ENCODE measurements at places on chromosomes 16 and 17.

GRCh38 chr17:37256627-37257026 lies 119.2 kb upstream of the C17orf78 start:
- no peak for DNase-seq

DNA sequence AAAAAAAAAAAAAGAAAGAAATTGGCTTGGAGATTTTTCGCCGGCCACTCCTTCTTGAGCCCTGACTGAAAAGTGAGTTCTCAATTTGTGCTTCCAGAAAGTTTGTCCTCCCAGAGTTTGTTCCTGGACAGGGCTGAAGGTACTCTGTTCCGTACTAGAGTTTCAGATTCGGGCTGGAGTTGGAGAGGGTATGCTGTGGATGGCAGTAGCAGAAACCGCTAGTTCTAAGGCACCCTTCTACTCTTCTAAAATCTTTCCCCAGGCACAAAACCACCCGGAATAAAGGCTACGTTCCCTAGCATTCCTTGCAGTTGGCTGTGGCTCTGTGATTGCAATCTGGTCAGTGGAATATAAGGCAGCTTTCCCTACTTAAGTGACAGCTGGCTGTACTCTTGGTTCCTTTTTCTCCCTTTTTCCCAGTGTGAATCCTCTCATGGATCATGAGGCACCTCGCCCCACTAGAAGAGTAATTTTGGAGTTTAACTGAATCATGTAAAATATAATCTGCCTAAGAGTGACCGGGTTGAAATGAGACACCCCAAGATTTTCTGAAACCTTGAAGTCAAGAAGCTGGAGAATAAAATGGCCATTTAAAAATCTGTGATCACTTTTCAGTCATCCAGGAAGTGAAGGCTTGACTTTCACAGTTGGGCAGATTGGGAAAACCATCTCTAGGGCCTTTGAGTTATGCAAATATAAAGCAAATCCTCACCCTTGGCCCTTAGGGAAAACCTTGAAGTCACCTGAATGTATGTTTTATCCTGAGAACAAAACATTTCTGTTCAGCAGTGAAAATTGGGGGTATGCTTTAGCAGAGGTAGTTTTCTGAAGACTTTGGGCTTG lies 901 bp upstream of the HEATR6 start:
- no peak for DNase-seq

GRCh38 chr16:55302635-55303034 lies 21.4 kb upstream of the IRX6 start:
- no peak for DNase-seq

- DNase-seq: no peak
Measured at GRCh38 chr16:12611006-12611477, 192.6 kb downstream of the CPPED1 start.

DNA sequence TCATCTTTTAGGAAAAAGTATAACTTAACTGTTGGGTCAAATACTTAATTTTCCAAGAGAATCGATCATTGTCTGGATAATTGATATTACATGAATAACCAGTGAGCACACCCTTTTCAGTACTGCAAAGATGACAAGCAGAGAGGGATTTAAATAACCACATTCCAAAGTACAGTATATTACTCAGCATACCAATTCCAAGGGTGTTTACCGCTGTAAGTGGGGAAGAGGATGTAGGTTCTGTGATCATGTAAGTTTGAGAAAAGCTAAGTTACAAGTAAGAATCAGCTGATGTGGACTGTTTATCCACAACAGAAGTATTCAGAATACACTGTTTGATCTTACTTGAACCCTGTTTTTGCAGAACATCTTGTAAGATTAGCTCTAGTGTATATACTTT lies 6.1 kb downstream of the GDE1 start:
- DNase-seq: no peak

DNA sequence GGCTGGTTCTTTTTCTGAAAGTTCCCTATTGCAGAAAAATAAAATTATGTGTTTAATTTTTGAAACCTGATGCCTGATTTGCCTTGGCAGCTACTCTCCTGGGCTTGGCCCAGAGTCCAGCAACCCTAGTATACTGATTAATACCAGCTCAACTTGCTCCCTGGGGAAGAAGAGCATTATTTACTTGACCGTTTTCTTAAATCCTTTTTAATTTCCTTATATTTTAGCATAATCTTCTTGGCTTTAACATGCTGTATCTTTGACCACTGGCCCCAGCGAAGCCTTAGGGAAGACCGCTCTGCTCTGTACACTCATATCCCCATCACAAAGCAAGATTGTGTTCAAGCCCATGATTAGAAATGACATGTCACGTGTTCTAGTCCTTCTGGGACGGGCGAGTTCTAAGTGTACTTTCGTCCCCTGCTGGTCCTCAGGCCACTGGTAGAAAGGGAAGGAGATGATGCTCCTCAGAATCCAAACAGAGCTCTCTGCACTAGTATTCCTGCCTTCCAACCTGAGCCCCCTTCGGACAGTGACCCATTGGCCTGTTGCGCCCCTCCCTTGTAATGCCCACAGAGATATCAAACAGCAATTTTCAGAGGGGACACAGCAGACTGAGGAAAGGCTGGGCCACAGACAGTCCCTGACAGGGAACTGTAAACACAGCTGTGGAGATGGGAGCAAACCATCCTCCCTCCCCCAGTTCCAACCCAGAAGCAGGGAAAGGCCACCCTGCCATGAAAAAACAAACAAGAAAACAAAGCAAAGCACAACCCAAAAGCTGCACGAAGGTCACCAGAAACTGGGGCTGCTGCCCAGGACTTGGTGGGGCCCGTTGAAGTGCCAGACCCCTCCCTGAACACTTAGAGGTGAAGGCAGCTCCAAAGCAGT lies 4.3 kb upstream of the EZH1 start:
- DNase-seq: no peak

DNA sequence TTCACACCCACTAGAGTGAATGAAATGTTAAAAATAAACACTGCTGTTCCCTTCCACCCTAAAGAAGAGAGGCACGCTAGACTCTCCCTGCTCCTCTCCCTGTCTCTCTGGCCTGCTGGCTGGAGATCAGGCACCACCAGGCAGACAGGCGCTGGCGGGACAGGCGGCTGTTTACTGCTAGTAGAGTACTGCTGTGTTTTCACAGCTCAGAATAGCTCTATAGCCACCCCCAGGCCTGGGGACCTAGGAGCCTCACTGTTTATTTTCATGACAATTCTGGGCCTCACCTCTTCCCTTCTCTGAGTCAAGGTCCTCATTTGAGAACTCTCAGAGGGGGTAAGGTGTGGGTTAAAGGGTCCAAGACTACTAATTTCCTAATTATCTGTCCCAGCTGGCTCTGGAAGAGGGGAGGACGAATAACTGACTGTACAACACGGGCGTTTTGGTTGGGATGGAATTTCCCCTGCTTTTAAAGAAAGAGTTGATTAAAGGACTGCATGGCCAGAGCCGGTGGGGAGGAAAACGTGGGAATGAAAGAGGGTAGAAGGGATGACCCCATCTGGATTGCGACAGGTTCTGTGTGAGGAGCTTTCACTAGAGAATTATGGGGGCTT lies 9.0 kb upstream of the G6PC1 start:
- no peak for DNase-seq

DNA sequence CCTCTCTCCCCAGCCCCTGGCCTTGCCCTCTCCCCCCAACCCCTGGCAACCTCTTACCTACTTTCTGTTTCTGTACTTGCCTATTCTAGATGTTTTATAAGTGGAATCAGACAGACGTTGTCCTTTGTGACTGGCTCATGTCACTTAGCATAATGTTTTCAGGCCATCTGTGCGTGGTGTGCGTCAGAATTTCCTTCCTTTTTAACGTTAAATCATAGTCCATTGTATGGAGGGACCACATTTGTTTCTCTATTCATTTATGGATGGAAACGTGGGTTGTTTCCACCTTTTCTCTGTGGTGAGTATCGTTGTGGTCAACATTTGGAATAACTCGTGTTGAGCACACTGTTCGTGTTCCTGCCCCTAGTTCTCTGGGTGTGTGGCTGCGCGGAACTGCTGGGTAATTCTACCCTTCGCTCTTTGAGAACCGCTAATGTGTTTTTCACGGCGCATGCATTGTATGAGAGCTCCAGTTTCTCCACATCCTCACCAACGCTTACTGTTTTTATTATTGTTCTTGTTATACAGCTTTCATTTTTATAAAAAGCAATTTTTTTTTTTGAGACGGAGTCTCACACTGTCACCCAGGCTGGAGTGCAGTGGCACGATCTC lies 26.3 kb downstream of the ACTG1 start:
- no peak for DNase-seq

DNA sequence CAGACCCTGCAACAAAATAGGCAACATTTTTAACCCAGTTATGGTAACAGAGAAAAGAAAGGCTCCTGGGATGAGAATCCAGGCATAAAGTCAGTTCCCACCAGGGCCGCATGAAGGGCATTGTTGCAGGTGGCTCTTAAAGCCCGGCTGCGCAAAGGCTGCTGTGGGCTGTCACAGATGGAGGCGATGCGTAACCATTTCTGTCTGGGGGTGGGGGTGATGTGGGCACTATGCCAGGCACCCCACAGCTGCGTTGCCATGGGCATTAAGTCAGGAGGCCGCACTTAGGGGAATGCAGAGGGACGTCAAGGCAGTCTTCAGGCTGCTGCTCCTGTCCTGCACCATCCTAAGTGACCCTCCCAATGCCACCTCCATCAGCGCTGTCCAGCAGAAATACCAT lies 228.4 kb downstream of the CPPED1 start:
- no peak for DNase-seq

- no peak for DNase-seq
Measured at GRCh38 chr16:49697631-49698452, 158.1 kb downstream of the ZNF423 start.

- no peak for DNase-seq
Measured at GRCh38 chr17:1149869-1150268, 29.9 kb downstream of the ABR start.

GRCh38 chr17:40331743-40332641 lies 23.0 kb downstream of the RARA start:
- DNase-seq: no peak

- no peak for DNase-seq
Measured at GRCh38 chr17:44359006-44359405, 4.6 kb downstream of the FAM171A2 start.

GRCh38 chr17:65261152-65261551 lies 124.0 kb downstream of the RGS9 start:
- DNase-seq: no peak

DNA sequence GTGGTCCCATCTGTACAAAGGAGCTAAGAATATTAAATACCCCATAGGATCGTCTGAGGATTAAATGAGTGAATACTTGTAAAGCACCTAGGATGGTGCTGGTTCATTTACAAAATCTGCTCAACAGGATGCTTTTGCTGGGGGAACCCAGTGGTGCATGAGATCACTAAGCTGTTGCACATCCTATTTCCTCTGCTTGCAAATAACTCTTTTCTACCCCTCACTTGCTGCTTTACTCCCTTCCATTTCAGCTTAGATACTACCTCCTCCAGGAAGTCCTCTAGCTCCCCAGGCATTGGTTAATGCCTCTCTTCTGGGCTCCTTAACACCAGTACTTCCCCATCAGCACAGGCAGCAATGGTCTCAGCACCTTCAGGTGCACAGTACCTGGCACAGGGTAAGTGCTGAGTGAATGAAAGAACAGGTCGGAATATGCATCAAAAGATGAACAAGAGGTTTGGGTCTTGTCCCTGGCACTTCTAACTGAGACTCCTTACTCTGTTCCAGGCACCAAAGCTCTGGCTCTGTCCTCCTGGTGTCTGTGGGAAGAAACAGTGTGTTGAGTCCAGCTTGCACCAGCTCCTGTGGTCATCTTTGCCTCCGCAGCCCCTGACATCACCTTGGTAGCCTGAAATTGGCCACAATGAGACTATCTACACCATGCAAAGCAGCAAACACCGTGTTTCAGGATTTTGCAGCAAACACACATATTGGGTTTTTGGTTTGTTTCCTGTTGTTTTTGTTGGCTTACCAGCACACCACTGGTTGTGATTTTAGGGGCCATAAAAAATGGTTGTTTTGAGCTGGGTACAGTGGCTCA lies 24.1 kb upstream of the IL21R start:
- DNase-seq: no peak

DNA sequence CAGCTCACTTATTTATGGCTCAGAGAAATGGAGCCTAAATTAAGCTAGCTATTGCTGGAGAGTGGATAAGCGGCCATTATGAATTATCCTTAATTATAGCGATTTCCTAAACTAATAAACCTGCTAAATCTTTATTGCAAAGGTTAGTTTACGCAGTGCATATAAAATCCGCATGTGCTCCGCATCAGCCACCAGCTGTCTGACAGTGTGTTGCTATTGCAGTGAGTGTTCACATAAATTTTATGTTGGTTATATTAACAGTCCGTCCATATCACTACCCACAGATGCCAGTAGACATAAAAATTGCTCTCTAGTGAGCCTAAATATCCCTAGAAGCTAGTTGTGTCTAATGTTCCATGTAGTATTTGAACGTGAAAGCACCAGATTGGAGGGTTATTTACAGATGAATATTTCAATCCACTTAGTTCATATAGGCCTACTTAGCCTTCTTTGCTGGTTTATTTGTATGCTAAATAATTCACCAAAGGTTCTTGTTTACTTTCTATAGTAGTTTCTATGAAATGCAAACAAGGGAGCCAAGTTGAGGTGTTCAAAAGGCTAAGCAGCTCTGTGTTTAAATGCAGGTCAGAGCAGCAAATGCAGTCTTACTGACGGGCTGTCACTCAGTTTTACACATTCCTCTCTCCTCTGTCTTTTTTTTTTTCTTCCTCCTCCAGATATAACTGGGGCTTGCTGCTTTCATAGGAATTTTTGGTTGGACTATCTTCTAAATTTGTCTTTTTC lies 219.1 kb downstream of the IRX3 start:
- DNase-seq: no peak

DNA sequence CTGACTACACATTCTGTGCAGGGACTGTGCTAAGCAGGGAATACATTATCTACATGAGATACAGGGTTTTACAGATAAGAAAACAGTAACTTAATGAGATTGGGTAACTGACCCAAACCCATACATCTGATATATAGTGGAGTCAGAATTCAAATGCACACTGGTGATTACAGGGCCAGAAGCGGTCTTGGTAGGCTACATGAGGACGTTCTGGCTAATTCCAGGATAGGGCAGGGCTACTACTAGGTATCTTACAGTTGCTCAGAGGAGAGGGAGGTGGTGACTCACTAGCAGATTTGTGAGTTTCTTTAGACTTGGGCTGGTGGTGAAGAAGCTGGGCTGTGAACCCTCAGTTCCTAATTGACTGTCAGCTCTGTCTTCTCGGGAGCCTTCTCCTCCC lies 21.4 kb downstream of the TRIM16 start:
- no peak for DNase-seq

GRCh38 chr16:82750068-82750467 lies 123.3 kb downstream of the CDH13 start:
- DNase-seq: no peak

DNA sequence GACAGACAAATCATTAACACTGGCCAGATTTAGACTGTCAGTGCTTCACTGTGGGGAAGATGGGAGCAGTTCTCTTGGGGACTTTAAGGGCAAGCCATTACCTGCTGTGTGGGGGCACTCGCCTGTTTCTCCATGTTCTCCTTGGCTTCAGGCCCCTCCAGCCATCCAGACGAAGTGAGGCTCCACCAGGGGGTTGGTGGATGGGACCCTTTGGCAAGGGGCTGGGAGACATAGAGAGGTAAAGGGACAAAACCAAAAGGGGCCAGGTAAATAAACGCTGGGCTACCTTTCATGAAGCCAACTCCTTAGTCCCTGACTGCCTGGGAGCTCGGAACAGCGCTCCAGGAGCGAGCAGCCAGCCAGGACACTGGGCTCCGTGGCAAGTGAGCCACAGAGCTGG lies 14.0 kb downstream of the TBX4 start:
- no peak for DNase-seq
